ENCODE measurements at places on chromosomes 12 and 14. TPM values are rescaled to one million over a fixed set of nuclear protein-coding genes. Genes with fewer than 3 reads are reported as not detected.

KRT5 gene
- 49.4 TPM for total RNA-seq

GRCh38 chr14:33580231-33580749 is 370.6 kb downstream of the EGLN3 start:
- DNase-seq: no peak

DNA sequence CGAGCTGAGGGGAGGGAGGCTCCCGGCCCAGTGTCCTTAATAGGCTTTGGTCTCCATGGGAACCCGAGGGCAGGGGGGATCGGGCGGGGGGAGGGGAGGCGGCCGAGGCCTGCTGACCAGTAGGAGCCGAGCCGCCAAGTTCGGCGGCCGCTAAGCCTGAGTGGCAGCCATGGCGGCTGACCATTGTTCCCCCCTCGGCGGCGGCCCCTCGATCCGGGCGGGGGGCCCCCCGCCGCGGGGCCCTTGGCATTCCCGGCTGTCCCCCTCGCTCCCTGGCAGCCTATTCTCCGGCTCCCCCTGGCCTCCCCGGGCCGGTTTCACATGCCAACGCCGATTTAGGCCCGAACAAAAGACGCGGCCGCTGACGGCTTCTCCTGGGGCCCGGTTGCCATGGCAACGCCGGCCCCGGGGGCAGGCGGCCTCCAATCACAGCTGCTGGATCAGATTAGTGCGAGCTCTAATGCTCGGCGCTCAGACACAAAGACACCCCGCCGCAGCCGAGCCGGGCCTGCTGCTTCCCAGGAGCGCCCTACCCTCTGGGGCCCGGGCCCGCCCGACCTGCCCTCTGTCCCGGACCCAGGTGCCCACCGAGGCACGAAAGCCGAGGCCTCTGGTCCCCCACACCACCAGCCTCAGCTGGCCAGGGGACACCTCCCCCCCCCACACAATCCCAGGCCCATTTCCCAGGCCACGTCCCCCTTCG is 7.3 kb downstream of the MSI1 start:
- peak; percentile 93 for DNase-seq

GRCh38 chr12:32983332-32983731 is 86.8 kb upstream of the PKP2 start:
- no peak for DNase-seq

- DNase-seq: no peak
Observed at GRCh38 chr14:64060199-64060545, 207.4 kb downstream of the SYNE2 start.

Data from lung (tissue), 17 donors.